NCI-H446 treated with DMSO at 0.1 percent for 48 hours (cell line): ENCODE measurements at places on chromosomes 2 and 18.

- DNase-seq = no peak
Measured at GRCh38 chr18:46437061-46437460, 220.0 kb downstream of the LOXHD1 start.

GRCh38 chr2:80291656-80292055 lies 12.9 kb downstream of the LRRTM1 start:
- DNase-seq = no peak

DNA sequence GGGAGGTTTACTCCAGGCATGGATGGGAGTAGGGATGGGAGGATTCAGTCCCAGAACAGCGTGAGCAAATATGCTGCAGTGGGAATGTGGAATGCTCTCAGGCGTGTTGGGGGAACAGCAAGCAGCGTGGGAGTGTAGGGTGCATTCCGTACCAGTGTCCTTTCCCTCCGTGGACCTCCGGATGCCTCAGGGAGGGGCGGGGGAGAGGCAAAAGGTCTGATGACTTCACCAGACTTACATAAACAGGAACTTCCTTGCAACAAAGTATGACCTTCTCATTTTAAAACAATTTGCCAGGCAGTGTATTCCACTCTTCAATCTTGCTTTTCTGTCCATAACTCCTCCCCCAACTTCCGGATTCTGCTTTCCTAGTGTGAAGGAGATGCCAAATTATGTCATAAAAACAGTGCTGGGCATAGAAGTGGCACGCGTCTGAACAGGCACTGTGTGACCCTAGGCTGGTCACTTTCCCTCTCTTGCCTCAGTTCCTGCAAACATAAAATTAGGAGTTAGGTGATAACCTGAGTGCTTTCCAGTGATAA lies 36.9 kb downstream of the RPL37A start:
- DNase-seq = no peak

GRCh38 chr18:23945416-23946079 lies 69.0 kb upstream of the TTC39C start:
- DNase-seq = no peak

DNA sequence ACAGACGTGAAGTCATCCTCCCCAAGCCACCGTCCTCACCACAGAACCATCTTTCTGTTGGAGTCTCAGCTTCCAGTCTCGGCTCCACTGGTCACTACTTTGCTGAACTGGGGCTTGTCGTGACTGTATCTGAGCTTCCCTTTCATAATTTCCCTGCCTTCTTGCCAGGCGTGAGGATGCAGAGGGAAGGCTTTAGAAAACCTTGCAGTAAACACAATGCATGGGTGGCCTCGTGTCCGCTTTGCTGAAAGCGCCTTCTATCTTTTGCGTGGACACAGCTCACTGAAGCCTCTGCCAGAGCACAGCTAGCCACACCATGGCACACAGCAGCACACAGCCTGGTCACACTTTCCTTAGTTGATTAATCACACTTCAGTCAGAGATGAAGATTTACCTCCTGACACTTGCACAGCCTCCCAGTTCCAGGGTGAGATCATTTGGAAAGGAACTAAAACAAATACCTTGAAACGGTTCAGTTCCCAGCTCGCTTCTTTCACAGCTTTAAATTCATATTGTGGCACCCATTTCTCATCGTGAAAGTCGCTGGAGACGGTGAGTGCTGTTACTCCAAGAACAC lies 2.8 kb upstream of the GPR45 start:
- no peak for DNase-seq

GRCh38 chr2:45394216-45394615 lies 216.9 kb downstream of the SRBD1 start:
- DNase-seq = no peak

GRCh38 chr2:181552808-181553207 lies 95.6 kb downstream of the ITGA4 start:
- no peak for DNase-seq

- no peak for DNase-seq
Measured at GRCh38 chr2:25825238-25825637, 53.0 kb downstream of the ASXL2 start.

DNA sequence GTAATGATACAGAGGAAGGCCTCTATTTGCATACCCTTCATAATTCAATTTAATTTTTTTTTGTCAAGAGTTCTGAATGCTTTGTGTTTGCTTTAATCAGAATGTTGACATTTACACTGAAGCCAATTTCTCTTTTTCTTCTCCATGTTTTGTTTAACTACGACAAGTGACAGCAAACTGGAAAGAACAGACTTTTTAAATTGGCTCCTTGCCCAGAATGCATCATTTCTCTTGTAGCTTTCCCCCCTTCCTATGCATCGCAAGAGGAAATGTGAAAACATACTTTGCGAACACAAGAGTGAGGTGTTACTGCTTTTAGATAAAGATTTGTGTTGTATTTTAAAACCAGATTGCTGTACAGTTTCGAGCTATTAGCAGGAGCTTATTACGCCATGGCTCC lies 955.2 kb upstream of the CELF4 start:
- peak; percentile 18 for DNase-seq

DNA sequence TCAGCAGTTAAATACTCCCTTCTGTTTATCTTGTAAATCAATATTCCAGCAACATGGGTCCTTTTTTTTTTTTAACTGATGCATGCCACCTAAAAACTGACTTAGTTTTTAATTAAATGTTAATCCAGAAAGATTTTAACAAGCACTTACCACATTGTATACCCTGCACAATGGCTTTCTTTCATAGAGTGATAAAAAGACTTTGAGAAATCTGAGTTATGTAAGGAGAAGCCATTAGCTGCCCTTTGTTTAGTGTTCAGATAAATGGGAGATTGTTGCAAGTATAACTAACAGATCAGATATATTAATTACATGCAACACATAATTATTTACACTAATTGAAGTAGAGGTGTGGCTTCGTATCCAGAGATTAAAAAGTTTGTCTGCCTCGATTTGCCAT lies 22.7 kb upstream of the NFATC1 start:
- DNase-seq = no peak

DNA sequence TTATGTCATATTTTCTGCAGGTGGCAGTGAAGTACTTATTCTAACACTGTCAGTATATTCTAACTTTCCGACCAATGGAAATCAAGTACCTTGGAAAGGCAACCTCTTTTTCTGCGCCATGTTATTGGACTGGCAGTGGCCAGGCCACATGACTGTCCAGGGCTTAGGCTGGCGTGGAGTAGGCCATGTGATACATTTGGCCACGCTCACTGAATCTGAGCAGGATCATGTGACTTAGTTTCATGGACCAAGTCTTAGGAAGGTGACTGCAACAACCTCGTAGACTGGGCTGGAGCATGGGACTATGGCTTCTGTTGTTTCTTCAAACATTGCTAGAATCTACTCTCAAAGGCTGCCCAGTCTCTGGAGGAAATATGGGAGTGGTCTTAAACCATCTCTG lies 60.4 kb upstream of the HAAO start:
- DNase-seq = no peak

GRCh38 chr2:12821656-12822055 lies 104.9 kb downstream of the TRIB2 start:
- no peak for DNase-seq

DNA sequence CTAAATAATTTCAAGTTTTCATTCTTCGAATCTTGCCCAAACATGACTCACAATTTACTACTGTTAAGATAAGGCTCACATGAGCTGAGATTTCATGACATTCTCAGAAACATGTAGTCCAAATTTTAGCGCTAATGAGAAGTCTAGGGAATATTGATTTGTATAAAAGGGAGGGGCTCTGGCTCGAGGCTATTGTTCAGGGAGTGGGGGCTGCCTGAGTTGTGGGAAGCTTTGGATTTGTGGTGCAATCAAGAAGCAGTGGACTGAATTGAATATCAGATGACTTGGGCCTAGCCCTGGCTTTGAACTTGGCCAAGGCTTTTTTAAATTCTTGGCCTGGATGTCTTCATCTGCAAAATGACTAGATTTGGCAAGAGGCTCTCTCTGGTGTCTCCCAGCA lies 674.9 kb upstream of the FANCL start:
- DNase-seq = no peak

GRCh38 chr2:145360129-145360790 lies 840.3 kb upstream of the ZEB2 start:
- no peak for DNase-seq
